ENCODE measurements at places on chromosomes 16 and 17.

DNA sequence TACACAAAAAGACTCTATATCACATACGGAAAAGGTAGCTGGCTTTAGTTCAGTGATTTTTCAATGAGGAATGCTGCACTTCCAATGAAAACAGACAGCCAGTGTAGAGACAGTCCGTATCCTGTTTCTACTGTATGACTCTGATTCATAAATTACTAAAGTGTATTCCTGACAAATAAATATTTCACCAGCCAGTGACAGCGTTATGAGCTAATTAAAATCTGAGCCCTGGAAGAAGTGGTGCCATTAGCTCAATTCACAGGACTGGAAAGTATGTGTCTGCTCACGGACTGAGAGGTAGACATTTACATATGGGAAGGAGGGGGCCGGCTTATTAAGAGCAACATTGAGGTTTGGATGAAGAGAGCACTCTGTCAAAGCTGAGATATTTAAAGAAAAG lies 207.9 kb upstream of the RBFOX1 start:
- DNase-seq: no peak

DNA sequence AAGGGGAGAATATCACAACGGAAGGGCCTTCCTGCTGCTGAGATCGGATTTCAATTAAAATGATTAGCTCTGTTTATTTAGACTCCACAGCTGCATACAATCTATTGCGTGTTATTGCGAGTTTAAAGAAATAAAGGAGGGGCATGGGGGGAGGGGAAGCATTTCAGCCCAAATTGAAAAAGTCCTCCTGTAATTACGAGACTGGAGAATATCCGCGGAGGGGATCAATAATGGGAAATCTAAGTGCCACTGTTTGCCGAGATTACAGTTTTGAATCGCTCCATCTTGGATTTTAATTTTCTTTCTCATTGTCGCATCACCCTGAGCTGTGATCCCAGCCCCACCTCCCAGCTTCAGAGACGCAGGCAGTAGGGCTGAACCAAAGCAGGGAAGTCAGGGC lies 15.7 kb upstream of the RPL38 start:
- DNase-seq: no peak

GRCh38 chr17:66150708-66151107 lies 41.2 kb downstream of the CEP112 start:
- no peak for DNase-seq

DNA sequence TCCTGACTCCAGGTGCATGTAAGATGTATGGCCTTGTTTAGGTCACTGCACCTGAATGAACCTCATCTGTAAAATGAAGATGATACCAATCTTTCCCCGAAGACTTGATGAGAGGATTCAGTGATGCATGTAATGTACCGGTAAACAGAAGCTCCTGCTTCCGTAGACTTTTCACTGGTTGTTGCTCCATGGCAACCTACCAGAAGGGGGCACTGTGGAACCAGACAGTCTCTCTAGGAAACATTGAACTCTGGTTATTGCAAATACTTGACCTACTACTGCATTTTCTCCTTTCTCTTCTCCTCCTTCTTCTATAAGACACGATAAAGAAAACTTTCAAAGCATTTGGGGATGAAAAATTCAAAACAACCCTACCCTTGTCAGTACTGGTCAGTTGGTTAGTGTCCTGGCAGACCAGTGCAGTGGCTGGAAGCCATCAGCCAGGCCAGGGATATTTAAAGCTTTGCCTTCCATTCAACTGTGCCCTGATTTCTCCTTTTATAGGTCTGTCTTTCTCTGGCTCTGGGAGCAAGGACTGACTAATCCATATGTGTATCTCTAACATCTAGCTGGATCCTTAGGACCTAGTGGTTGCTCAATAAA lies 667.4 kb upstream of the SALL1 start:
- no peak for DNase-seq

DNA sequence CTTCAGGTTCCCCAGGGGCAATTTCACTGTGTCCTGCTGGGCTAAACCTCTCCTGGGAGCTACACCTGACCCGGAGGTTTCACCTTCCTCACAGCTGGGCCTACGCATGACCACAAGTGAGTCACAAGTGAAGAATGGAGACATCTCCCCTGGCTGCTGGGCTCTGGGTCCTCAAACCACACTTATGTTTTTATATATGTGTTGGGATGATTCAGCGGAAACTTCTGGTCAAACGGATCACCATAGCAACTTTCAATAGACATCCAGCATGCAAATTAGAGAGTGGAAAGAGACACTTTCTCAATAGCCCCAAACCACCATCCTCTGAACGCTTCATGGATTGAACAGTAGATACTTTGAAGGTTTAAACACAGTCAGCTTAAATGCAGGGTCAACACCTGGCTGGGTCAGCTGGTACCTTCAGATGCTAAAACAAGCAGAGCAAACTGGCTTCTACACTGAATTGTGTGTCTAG lies 28.0 kb upstream of the MAF start:
- peak; percentile 26 for DNase-seq

DNA sequence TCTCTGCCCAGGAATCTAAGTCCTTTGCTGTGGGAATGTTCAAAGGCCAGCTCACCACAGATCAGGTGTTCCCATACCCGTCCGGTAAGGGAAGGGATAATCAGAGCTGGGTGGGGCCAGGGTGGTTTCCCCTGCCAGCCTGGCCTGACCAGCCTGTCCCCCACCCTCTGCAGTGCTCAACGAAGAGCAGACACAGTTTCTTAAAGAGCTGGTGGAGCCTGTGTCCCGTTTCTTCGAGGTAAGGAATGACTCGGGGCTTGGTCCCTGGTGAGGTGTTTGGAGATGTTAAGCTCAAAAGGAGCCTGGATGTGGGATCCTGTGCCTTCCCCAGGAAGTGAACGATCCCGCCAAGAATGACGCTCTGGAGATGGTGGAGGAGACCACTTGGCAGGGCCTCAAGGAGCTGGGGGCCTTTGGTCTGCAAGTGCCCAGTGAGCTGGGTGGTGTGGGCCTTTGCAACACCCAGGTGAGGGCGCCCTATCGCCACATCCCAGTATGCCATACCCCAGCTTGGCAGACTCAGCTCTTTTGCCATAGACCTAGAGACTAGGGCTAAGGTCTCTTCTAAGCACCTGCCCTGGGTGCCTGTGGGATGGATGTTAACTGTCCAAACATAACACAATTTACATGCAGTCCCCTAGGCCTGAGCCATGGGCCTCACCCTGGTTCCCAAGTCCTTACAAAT lies 997 bp downstream of the ACADVL start:
- DNase-seq: peak; percentile 43

DNA sequence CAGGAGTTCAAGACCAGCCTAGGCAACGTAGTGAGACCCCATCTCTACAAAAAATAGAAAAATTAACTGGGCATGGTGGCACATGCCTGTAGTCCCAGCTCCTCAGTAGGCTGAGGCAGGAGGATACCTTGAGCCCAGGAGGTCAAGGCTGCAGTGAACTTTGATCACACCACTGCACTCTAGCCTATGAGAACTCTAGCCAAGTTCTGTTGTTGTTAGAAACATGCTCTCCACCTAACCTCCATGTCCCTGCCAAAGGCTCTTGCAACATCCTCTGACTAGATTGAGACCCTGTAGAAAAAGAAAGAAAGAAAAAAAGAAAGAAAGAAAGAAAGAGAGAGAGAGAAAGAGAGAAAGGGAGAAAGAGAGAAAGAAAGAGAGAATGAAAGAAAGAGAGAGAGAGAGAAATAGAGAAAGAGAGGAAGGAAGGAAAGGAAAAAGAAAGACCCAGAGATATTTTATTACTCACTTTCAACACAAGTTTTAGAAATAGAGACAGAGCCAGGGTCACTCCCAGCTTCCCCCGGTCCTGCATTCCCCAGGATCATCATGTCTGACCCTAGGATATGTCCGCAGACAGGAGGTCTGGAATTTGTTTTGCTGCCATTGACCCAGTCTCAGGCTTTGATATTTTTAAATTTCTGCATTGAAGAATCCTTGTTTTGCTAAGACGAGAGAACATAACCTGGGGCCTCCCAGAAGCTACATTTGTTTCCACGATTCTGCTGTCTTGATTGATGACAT lies 376.5 kb upstream of the CDH5 start:
- no peak for DNase-seq

DNA sequence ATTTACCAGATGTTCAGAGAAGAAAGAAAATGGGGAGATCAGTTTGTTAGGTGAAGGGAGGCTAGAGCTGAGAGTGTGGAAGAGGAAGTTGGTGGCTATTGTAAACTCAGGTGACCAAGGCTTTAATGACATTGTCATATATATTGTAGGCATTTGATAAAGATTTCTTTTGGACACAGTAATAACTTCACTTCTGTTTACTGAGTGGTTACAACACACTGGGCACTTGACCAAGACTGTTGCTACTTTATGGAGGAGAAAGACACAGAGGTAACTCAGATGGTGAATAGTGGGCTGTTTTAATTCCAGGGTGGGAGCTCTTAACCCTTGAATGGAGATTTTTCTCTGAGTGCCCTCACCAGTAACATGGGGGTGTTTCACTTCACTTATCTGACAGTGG lies 46.0 kb downstream of the TNRC6A start:
- DNase-seq: no peak

GRCh38 chr17:78640700-78641099 lies 63.5 kb upstream of the DNAH17 start:
- no peak for DNase-seq

DNA sequence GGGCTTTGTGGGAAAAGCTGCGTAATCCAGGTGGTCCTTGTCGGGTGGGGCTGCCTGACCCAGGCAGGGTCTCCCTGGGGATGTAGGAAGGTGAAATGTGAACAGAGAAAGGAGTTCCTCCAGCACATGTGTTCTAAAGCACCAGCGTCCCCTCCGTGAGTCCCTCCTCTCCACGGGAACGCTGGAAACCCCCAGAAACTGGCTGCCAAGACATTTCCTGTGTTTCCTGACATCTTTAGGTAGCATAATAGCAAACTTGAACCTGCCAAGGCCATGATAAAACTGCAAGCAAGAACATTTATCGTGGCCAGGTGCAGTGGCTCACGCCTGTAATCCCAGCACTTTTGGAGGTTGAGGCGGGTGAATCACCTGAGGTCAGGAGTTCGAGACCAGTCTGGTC lies 12.6 kb upstream of the PYDC1 start:
- no peak for DNase-seq

DNA sequence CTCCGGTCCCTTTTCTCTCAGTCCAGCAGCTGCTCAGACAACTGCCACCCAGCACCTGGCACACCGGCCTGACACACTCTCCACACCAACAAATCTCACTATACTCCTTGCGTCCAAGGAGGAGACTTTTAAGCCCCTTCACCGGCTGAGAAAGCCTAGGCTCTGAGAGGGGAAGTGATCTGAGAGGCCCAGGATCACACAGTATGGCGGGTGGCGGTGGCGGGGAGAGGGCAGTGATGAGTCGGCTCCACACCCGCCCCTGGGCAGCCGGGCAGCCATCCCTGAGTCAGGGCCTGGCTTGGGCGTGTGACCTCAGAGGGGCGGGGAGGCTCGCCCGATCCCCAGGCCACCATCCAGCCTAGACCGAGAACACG lies 569 bp downstream of the FLII start:
- peak; percentile 33 for DNase-seq

GRCh38 chr16:86994215-86994614 lies 323.0 kb downstream of the C16orf95 start:
- DNase-seq: no peak

DNA sequence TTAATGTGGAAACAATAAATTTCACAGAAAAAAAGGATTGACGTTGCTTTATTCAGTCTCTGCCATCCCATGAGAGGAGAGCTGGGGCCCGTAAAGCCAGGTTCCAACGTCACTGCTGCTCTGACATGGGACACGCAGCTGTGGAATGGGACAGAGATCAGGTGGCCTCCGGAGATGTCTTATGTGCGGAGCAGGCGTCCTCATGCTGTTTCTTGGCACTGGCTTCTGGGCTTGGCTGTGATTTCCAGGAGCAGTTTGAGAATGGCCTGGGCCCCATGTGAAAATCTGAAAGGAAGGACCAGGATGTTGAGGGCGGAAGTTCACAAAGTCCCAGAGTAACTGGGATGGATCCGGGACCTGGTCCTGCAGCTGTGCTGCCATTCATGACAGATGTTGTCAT lies 32.4 kb downstream of the NDEL1 start:
- no peak for DNase-seq

DNA sequence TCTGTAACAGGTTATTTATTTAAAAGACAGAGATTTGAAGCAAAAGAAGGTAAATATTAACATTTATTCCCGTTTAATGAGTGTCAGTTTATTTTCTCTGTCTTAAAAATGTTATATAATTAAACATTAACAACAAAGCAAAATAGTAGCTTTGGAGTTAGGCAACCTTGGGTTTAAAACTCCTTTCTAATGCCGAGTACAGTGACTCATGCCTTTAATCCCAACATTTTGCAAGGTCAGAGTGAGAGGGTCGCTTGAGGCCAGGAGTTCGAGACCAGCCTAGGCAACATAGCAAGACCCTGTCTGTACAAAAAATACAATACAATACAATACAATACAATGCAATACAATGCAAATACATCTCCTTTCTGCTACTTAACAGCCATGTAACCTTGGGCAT lies 128.7 kb downstream of the CHD9 start:
- no peak for DNase-seq

DNA sequence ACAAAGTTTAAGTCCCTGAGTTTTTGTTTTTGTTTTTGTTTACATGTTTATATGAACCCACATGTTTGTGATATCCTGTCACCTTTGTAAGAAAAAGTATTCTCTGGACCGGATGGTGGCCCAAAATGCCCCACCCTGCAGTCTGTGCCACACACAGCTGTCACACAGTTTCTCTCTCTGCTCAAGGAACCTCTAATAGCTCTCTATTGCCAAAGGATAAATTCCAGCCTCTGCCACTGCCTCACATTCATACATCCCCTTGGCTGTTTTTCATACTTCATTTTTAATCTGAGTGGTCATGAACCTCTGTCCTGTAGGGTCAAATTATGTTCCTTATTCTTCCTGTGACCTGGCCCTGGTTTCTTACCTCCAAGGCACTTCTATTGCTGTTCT lies 520.3 kb upstream of the CDH5 start:
- no peak for DNase-seq

- no peak for DNase-seq
Measured at GRCh38 chr17:82349287-82349701, 9.8 kb upstream of the TEX19 start.

- DNase-seq: no peak
Measured at GRCh38 chr16:56332464-56333079, 92.8 kb downstream of the AMFR start.

Data from activated T-cell treated with anti-CD3 and anti-CD28 coated beads for 4 hours (primary cell).